ENCODE measurements at places on chromosomes 5 and 9. TPM values are rescaled to one million over a fixed set of nuclear protein-coding genes. Genes with fewer than 3 reads are reported as not detected.

The TAF11L4 gene
- not detected for total RNA-seq

The SHROOM1 gene
- 36.9 TPM for total RNA-seq

DNA sequence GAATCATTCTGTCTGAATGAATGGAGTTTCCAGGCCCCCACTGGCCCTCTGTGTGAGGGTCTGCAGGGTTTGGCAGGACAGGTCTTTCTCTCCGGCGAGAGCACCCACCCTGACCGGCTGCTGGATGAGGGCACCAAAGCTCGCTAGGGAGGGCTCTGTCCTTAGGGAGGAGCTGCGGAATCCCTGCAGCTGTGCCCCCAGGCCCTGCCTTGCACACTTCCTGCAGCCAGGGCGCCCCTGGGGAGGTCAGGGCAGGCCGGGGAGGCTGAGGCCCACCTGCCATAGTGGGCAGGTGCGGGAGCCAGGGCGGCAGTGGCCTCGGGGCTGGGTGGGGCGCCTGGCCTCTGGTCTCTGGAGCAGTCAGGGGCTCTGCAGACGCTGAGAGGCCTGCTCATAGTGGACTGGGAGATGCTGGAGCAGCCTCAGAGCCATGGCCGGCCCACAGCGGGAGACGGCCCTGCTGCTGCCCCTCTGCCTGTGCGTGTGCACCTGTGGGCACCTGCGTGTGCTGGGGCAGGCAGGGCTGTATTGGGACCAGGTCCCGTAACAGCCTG is 36.1 kb downstream of the EXOC3 start:
- no peak for DNase-seq
- peaks cover 58% of the 10 kb centered on the region for H3K27me3 ChIP-seq
- peaks cover 4% of the 10 kb centered on the region for H3K4me1 ChIP-seq
- H3K4me3 ChIP-seq: no peak overlapping the region
- no peak overlapping the region for H3K27ac ChIP-seq

The POC5 gene
- total RNA-seq: 8.8 TPM

DNA sequence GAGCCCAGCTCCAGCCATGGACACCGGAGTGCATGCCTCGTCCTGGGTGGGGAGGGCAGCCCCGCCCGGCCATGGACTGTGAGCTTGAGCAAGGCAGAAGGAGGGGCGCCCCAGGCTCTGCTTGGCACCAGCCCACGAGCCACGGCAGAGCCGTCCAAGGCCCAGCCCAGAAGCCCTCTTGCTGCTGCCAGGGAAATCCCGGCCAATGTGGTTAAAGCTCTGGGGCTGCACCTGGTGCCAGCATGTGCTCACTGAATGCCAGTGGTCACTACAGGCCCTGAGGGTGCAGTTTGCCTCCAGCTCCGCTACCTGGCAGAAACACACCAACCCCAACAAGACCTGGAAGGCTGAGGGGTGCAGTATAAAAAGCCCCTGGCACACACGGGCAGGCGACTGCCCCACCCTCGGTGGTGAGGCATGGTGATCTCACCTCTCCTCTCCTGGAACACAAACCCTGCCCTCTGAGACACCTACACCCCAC is 11.8 kb downstream of the BRD3 start:
- no peak overlapping the region for H3K4me3 ChIP-seq
- no peaks in the 10 kb centered on the region for H3K36me3 ChIP-seq
- no peaks in the 10 kb centered on the region for H3K27me3 ChIP-seq
- peak; percentile 65 for DNase-seq
- H3K27ac ChIP-seq: no peak overlapping the region

Data from colonic mucosa (tissue), 4 donors.